ENCODE measurements at places on chromosomes 6 and 20.
A peak's percentile ranks its signal among the peaks of the same experiment; 100 is the strongest.

DNA sequence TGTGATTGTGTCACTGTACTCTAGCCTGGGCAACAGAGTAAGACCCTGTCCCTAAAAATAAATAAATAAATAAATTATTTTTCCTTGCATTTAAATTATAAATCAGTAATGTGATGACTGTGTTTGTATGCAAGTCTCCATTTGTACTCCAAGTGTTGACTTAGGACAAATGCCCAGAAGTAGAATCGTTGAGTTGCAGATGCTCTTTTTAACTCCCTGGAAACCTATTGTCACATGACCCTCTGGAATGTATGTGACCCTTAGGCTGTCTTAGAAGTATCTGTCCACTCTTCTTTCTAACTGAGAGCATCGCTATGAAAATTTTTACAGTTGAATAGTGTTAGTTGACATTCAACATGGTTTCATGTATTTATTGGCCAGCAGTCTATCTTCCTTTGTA is 18.8 kb downstream of the OR2A4 start:
- no peak for DNase-seq

DNA sequence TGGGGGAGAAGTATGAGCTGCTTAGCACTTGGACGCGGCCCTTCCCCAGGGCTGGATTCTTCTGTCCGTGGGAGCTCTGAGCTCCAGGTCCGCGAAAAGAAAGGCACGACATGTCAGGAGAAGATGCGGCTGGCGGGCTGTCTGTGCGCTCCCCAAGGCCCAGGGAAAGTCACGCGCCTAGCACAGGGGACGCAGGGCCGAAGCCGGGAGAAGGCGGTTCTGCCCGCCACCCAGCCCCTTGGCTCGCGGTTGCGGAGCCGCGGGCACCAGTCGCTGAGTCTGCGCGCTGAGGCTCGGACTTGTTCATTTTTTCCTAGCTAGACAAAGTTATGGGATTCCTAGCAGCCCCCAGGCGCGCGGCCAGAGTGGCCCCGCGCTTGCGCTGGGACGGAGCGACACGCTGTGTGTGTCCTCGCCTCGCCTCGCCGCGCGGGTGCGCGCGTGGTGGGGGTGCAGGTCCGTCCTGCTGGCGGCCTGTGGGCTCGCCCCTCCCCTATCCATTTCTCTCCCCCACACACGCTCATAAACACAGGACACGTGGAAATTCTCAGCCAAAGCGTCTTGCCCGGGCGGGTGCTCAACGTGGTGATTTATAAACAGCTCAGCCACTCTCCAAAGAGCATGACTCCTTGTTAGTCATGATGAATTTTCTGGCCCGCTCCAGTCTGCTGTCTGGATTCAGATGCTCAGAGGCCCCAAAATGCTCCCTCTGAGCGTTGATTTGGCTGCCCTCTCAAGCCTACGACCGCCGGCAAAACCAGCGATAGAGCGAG is 1.9 kb upstream of the POU3F2 start:
- no peak for DNase-seq

DNA sequence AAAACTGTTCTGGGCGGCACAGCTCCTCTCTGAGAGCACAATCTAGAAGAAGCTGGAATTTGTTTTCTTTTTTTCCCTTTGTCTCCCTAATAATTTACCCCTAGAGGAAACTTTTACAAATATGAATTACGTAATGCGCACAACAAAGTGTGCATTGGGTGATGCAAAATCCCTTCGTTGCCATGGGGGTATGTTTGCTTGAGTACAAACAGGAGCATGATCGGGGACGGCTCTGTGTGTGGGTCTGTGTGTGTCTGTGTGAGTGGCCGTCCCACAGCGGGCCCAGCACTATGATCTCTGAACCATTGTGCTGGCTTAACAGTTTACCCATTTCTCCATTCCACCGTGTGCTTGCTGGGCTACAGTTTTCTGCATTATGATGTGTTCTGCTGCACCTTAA is 278.2 kb downstream of the CDC5L start:
- DNase-seq = no peak

DNA sequence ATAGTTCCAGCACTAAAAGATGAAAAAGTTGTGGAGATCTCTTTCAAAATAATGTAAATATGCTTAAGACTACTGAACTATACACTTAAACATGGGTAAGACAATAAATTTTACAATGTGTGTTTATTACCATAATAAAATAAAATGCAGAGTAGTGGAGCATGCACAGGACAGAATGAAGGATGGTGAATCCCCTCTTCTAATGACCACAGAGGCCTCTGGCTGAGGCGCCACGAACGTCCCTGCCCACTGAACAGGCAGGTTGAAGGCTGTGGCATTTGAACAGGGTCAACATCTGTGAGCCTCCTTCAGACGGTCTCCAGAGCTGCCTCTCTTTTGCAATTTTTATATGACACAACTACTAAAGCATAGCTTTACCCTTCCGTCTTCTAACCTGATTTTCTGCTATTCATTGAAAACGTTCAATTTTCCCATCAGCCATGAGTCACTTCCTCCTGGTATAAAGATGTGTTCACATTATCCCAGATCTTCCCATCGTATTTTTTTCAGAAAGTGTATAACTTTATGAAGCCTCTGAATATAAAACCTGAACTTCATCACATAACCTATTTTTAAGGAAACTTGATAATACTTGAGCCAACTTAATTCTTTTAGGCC is 37.8 kb downstream of the ADGRF4 start:
- no peak for DNase-seq

DNA sequence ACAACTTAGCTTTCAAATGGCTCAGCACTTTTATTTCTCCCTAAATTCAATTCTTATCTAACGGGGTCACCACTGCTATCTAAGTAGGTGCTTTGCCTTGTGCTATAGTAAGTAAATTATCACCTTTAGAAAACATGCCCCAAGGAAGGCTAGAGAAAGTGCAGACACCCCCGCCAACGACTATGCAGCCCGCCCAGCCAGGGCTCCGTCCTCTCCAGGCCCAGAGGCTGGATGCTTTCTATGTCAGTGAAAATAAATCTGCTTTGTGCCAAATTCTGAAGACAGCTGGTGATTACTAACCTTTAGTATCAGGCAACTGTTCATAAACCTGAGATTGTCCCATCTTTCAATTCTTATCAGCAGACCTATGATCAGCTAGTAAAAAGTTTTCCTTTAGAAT is 14.3 kb downstream of the KIAA0319 start:
- DNase-seq = no peak

DNA sequence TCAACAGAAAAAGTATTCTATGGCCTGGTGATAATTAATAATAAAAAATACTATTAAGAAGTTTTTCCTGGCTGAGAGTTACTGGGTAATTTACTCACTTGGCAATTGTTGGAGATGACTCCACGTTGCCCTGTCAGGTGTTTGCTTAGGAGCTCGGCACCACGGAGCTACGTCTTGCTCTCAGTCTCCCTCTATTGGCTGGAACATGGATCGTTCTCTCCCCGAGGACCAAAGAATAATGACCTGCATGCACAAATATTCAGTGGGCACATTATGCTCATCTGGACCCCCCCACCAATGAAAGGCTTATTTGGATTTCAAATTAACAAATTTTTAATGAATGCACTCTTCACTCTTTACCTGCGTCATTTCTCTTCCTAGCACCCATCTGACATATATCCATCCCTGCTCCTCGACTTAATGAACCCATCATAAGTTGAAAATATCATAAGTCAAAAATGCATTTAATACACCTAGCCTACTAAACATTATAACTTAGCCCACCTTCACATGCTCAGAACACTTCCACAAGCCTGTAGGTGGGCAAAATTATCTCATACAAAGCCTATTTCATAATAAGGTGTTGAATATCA is 71.0 kb upstream of the CD83 start:
- no peak for DNase-seq

GRCh38 chr6:47545223-47545622 is 67.6 kb downstream of the CD2AP start:
- DNase-seq = no peak

- DNase-seq = no peak
These were observed 108.7 kb upstream of the CNKSR3 start for GRCh38 chr6:154619146-154619545.

- DNase-seq = no peak
These were observed 1268.8 kb downstream of the EPHA7 start for GRCh38 chr6:92150553-92150952.

DNA sequence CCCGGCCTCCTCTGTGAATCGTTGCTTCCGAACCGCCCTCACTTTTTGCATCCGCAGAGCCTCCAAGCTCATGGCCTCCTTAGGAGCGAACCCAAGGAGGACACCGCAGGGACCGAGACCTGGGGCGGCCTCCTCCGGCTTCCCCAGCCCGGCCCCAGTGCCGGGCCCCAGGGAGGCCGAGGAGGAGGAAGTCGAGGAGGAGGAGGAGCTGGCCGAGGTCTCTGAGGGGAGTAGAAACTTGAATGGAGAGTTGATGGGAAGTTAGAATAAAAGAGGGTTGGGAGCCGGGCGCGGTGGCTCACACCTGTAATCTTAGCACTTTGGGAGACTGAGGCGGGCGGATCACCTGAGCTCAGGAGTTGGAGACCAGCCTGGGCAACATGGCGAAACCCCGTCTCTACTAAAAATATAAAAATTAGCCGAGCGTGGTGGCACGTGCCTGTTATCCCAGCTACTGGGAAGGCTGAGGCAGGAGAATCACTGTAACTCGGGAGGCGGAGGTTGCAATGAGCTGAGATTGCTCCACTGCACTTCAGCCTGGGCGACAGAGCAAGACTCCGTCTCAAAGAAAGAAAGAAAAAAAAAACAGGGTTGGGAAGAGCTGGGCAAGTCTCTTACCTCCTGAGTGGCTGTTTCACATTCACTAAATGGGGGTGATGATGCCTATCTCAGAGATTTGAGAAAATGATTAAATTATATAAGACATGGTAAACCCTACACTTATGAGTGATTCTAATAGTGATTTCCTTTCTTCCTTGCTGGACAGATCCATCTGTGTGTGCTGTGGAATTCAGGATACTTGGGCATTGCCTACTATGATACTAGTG is 805 bp downstream of the MSH5 start:
- no peak for DNase-seq

GRCh38 chr20:58420798-58421496 is 31.9 kb downstream of the VAPB start:
- peak; percentile 4 for DNase-seq

DNA sequence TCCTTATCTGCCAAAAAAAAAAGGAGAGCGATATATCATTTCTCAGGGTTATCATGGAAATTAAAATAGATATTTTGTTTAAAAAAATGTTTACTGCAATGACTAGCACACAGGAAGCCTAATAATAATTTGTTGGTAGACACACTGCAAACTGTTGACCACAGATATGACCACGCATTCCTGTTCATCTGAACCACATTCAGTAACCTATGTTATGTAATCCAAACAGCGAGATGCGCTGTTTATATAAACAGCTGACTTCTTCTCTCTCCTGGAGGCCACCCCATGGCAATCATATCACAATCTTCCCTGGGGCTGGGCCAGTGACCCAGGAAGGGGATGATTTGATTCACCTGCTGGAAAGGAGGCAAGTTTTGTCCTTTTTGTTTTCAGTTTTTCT is 129.3 kb upstream of the UST start:
- DNase-seq = no peak

GRCh38 chr6:119284861-119285521 is 64.6 kb downstream of the MAN1A1 start:
- DNase-seq = no peak

DNA sequence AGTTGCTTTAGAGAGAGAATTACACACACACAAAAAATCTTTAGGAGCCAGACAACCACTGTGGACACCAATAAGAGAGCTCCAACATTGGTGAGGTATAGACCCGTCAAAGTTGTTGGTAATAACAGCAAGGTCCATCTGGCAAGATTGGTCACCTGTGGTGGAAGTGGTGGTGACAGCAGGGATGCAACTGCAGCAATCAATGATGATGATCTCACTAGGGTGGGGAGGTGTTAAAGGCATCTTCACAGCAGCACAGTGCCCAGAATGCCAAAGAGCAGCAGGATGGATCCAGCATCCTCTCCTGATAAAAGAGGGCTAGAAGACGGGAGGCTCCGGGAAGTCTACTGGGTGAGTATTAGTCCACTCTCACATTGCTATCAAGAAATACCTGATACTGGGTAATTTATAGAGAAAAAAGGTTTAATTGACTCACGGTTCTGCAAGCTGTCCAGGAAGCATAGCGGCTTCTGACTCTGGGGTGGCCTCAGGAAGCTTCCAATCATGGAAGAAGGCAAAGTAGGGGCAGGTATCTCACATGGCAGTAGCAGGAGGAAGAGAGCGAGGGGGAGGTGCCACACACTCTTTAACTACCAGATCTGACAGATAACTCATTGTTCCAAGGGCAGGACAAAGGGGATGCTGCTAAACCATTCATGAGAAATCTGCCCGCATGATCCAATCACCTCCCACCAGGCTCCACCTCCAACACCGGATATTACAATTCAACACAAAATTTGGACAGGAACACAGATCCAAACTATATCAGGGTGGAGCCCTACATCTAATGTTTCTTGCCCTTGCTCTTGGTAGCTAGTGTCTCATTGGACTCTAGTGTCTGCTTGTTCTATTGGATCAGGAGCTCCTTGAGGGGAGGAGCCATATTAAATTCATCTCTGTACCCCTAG is 48.9 kb downstream of the KLHL31 start:
- DNase-seq = no peak

GRCh38 chr20:25476106-25477013 is 68.9 kb downstream of the GINS1 start:
- no peak for DNase-seq

DNA sequence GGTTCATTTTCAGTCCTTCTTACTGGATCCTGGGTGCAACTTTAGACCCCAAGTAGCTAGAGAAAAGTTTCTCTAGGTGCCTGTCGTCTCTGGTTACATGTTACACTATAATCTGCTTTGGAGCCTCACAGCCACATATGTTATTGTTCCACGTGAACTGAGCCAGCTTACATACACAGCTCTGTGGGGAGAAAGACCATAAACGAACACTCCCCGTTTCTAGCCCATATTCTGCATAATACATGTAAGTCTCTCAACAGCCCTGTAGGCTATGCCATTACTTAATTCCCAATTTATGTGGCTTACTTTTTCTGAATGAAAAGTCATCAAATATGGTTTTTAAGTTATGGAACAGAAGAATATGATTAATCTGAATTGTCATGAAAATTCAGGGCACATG is 233.8 kb downstream of the BCKDHB start:
- no peak for DNase-seq

DNA sequence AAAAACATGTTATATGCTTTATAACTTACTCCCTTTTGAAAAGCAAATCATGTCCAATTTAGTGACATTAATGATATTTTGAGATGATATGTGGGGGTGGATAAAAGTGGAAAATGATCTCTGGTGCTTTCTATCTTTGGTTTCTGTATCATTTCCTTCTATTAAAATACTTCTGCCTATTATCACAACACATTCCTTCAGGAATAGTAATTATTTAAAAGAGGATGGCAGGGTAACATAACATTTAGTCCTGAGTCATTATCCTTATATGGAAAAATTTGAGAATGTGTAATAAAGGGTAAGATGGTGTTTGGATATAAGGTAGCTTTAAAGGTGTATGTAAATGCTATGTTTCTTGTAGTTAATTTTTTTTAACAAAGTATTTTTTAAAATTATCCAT is 657.7 kb downstream of the PHF3 start:
- no peak for DNase-seq

DNA sequence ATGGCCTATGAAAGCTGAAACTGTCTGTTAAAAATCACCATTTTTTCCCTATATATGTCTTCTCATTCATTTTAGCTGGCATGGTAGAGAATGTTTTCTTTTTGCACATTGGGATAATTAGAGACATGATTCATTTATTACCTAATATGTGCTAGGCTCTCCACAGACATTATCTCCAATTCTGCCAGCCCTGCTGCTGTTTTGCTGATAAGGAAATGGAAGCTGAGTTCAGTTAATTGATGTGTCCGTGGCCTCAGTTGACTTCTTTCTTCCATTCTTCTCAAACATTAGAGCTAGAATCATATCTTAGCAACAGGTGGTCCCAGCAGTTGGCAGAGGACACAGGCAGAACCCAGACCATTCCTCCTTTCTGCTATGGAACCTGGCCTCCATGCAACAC is 644.1 kb upstream of the CITED2 start:
- no peak for DNase-seq

Data from astrocyte of the cerebellum (primary cell).